A549 treated with CORT108297 at 1 μM for 4 hours (cell line): ENCODE measurements at places on chromosomes 3 and 15. TPM values are rescaled to one million over a fixed set of nuclear protein-coding genes. Genes with fewer than 3 reads are reported as not detected.

The EFL1 gene
- 20.2 to 28.6 TPM (median 25.6 TPM) in 5 replicates for total RNA-seq

The LRRC31 gene
- 0.02 TPM in 1 of 5 replicates, not detected in the others for total RNA-seq

The IMPG2 gene
- 0.01 TPM in 1 of 5 replicates, not detected in the others for total RNA-seq

The MDFIC2 gene
- total RNA-seq, result not detected in 5 replicates

The HHATL gene
- not detected in 5 replicates for total RNA-seq

The MAP2K1 gene
- 75.9 to 113 TPM (median 103 TPM) in 5 replicates for total RNA-seq

The HDGFL3 gene
- total RNA-seq, result 45.4 to 77.6 TPM (median 52.7 TPM) in 5 replicates

The RPL32 gene
- total RNA-seq, result 2,231 to 2,516 TPM (median 2,384 TPM) in 5 replicates

The DUOX2 gene
- 0.03 to 0.13 TPM (median 0.06 TPM) in 5 replicates for total RNA-seq

The FAM107A gene
- not detected in 5 replicates for total RNA-seq

The PLXNB1 gene
- total RNA-seq, result 13.4 to 17.7 TPM (median 15.7 TPM) in 5 replicates

The NAALADL2 gene
- total RNA-seq, result 0.14 to 0.42 TPM (median 0.20 TPM) in 4 of 5 replicates, not detected in the other

The ARRDC4 gene
- 0.15 to 0.24 TPM (median 0.21 TPM) in 5 replicates for total RNA-seq

The MYO5C gene
- total RNA-seq, result 4.5 to 6.5 TPM (median 5.4 TPM) in 5 replicates

The BUB1B gene
- total RNA-seq, result 24.8 to 32.9 TPM (median 27.6 TPM) in 5 replicates

The IGDCC3 gene
- 0.05 to 0.16 TPM (median 0.10 TPM) in 4 of 5 replicates, not detected in the other for total RNA-seq

The GP9 gene
- not detected in 5 replicates for total RNA-seq

The TGM4 gene
- 0.03 to 0.10 TPM (median 0.04 TPM) in 5 replicates for total RNA-seq

The CNTN6 gene
- not detected in 5 replicates for total RNA-seq

The ECE2 gene
- not detected in 5 replicates for total RNA-seq

The WDR5B gene
- total RNA-seq, result 3.0 to 3.9 TPM (median 3.5 TPM) in 5 replicates

The LRRC15 gene
- total RNA-seq, result 0.10 to 0.17 TPM (median 0.17 TPM) in 5 replicates

The SLC22A14 gene
- 0.03 to 0.07 TPM (median 0.03 TPM) in 3 of 5 replicates, not detected in the others for total RNA-seq

The RAB11A gene
- 259 to 342 TPM (median 288 TPM) in 5 replicates for total RNA-seq
